ENCODE measurements at places on chromosomes 13 and 19.

DNA sequence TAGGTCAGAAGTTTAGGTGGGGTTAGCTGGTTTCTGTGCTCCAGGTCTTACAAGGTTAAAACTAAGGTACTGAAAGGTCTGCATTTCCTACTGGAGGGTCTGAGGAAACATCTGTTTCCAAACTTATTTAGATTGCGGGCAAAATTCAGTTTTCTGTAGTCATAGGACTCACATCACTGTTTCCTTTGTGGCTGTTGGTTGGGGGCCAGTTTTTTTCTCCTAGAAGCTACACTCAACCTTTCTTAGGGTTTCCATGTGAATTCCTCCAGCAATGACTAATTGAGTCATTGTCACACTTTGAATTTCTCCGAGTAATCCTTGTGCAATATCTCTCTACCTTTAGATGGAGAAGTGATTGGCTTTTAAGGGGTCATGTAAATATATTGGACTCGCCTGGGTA lies 773.4 kb upstream of the SLITRK1 start:
- DNase-seq = no peak

DNA sequence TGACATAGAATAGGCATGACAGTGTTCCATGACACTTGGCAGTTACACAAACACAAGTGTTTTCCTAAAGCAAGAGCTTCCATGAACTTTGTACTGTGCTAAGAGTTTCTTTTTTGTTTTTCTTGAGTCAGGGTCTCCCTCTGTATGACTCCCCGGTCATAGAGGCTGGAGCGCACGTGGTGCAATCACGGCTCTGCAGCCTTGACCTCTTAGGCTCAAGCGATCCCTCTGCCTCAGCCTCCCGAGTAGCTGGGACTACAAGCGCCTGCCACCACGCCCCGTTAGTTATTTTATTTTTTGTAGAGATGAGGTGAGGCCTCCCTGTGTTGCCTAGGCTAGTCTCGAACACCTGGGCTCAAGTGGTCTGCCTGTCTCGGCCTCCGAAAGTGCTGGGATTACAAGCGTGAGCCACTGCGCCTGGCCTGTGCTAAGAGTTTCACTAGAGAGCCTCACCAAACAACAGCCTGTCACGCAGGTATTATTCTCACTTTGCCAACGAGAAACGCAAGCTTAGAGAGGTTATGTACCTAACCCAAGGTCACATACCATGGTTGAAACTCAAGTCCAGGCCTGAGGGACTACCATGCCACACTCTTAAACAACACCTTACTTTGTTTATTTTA lies 355.9 kb downstream of the KLF12 start:
- no peak for DNase-seq

- no peak for DNase-seq
Measured at GRCh38 chr13:95874286-95874685, 178.9 kb downstream of the UGGT2 start.

DNA sequence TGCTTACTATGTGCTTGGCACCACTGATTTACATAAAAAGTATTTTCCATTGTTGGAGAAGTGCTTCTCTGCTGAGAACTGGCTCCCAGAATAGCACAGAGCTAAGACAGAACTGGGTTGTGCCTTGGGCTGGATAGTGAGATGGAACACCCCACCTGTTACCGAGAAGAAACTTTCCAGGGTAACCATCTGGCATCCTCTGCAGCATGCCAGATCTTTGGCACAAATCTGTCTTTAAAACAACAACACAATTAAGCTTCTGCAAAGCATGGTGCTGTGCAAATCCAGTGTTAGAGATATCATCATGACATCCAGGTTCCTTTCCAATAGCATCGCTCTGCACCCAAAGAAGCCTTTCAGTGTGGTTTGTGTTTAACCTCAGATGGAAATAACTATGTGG lies 202.5 kb upstream of the RFC3 start:
- DNase-seq = no peak

- no peak for DNase-seq
Measured at GRCh38 chr13:77781808-77782207, 84.3 kb downstream of the SLAIN1 start.

- DNase-seq = no peak
Measured at GRCh38 chr13:73816702-73817101, 317.5 kb downstream of the KLF12 start.

DNA sequence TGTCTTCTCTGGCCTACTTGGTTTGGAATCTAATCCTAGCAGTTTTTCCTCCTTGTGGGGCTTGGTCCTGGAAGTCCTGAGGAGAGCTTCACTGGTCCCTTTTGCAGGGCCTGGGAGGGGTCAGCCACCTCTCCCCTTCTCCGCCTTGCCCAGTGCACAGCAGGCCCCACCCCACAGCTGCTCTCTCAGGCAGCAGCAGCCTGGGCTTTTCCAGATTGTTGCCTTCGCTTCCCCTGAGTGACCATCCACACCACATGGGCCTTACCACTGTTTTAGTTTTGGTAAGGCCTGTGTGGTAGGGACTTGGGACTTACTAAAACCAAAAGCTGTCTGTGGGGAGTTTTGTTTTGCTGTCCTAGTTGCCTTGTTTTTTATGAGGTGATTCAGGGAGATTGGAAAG lies 11.5 kb downstream of the MPHOSPH8 start:
- no peak for DNase-seq

DNA sequence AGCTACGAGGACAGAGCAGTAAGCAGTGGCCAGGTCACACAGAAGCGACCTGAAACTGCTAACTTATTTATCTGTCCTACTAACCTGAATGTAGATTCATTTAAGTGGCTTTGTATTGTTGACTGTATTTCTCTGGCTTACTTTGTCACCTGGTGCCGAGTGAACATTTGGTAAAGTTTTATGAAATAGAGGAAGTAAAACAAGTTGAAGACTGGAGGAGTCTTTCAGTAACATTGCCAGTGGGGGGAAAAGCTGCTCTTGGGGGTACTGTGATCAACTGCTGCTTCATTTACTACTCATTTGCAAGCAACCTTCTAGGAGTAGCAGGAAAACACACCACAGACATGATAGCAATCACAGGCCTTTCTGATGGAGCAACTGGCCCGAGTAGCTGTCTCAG lies 615.0 kb downstream of the FGF9 start:
- no peak for DNase-seq

GRCh38 chr13:38566519-38566918 lies 120.4 kb upstream of the FREM2 start:
- DNase-seq = peak; percentile 4

- no peak for DNase-seq
Measured at GRCh38 chr19:46186101-46186716, 38.2 kb downstream of the IGFL2 start.

DNA sequence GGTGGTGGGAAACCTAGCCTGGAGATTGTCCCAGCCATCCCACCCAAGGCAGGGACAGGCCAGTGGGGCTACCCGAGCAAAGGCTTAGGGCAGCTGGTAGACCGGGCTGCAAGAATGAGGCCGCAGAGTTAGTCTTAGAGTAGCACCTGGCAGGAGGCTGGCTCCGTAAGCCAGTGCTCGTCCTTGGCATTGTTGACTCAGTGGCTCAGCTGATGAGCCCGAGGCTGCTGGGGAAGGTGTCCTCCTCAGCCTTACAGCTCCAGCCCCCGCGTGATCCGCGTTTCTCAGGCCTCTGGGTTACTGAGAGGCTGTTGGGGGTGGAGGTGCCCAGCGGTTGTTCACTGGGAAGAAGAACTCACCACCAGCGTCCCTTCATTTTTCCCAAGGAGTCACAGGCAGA lies 24.7 kb downstream of the PPP1R37 start:
- no peak for DNase-seq

DNA sequence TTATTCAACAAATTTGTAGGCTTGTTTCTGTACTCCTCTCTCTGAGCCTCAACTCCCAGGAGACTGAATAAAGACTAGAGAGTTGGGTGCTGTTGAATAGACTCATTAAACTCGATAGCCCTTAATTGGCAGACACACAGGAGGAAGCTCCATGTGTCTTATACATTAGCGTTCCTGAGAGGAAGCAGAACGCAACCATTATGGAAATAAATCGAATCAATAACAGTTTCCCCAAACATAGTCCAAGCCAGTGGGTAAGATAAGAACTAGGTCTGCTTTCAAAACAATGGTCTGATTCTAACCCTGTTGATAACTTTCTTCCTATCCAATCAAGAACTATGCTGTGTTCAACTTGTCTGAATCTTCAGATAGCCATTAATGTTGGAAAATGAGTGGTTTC lies 118.1 kb upstream of the FNDC3A start:
- DNase-seq = no peak

- DNase-seq = peak; percentile 16
Measured at GRCh38 chr13:35984776-35985453, 146.3 kb downstream of the DCLK1 start.

- DNase-seq = no peak
Measured at GRCh38 chr13:98310485-98311199, 133.6 kb upstream of the RNF113B start.

GRCh38 chr19:5397804-5398692 lies 57.2 kb upstream of the ZNRF4 start:
- no peak for DNase-seq

- no peak for DNase-seq
Measured at GRCh38 chr13:46526740-46527139, 26.2 kb upstream of the LRCH1 start.

- no peak for DNase-seq
Measured at GRCh38 chr13:79779761-79780160, 298.8 kb downstream of the NDFIP2 start.
